ENCODE measurements at places on chromosomes 6 and 20.

DNA sequence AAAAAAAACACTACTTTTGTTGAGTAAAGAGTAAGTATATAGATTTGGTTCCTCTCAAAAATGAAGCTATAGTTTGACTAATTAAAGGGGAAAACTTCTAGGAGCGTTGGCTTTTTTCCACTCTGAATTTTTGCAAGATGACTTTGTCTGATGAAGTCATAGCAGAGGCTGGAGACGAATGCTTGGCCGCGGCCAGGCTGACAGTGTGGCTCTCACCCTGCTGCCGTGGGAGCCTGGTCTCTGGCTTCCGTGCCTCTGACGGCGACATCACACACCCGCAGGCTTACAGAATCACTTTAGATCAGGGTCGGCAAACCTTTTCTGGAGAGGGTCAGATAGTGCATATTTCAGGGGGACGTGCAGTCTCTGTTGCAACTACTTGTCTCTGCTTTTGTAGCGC is 145.0 kb downstream of the PHACTR3 start:
- DNase-seq = no peak

DNA sequence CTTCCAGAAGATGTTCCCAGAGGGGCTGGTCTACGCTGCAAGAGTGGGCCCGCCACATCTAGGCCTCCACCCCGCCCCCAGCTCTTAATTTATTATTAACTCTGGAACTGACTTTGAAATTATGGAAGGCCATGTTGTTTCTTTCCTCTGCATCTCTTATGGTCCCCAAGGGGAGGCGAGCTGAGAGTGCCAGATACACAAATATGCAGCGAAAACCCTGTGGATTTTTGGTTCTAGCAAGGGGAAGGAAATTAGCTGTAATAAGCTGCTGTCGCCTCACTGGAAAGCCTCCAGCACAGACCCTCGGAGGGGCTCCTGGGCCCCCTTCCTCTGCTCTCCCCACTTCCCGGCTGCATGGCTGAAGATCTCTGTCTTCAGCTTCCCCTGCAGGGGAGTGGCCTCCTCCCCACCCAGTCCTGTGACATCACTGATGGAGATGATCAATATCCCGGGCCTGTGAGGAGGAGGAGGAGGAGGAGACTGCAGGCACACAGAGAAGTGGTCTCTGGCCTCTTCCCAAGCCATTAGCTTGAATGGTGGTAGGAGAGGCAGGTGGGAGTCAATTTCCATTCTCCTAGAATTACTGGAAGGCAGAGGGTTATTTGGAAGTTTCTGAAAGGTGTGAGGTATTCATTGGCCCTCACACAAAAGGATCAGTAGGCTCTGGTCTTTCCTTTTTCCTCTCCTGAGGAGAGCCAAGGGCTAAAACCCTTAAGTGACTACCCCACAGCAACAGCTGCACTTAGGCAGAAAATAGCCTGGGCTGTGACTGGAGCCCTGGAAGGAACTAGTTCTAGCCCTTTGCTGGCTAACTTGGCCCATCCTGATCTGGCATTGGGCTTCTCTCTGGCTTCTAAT is 39.7 kb upstream of the CCDC167 start:
- no peak for DNase-seq

DNA sequence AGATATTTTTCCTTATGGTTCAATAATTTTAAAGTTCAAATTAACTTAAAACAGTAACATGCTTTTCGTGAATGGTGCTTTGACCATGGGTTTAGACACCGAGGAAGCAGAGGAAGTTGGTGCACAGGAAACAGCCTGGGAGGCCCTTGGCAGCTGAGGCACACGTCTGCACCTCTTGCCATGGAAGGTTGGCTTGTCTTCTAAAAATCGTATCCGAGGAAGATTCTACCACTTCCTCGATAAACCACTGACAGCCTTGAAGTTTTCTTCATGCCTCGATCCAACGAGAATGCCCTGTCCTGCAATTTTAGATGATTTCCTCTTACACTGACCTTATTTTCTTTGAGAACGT is 12.2 kb downstream of the DLL1 start:
- DNase-seq = no peak

- DNase-seq = no peak
Measured at GRCh38 chr6:15475261-15475660, 187.6 kb downstream of the DTNBP1 start.

- DNase-seq = no peak
Measured at GRCh38 chr6:79964607-79965081, 17.3 kb upstream of the ELOVL4 start.

DNA sequence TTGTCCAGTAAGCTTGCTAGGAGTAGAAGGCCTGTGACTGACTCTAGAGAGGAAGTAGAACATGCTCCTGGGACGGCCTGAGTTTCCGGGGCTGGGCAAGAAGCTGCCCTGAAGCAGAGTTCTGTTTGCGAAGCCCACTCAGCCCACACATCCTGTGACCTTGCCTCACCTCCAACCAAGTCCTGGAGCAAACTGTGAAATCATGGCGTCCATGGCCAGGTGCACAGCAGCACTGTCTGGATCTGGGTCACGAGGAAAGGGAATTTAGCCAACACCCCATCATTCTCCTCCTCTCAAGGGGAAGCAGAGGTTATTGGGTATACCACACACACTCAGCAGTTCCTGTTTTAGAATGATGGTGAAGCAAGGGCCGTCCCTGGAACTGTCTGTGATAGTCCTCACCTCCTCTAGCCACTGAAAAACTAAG is 87.5 kb downstream of the CRYBG1 start:
- no peak for DNase-seq

DNA sequence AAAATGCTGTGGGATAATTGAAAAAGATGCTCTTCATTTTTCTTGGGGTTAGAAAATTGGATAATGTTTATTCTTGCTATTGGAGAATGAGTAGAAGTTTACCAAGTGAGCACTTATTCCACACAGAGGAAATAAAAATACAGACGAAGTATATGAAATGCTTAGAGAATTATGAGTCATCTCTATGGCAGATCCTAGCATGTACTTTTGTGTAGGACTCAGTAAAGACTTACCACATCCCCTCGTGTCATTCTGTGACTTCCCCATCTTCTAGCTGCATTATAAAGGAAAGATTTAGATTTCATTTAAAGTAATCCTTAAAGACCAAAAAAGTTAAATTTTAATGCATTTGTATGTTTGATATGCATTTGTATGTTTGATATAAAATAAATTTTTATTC is 685.6 kb downstream of the TBC1D32 start:
- DNase-seq = no peak

DNA sequence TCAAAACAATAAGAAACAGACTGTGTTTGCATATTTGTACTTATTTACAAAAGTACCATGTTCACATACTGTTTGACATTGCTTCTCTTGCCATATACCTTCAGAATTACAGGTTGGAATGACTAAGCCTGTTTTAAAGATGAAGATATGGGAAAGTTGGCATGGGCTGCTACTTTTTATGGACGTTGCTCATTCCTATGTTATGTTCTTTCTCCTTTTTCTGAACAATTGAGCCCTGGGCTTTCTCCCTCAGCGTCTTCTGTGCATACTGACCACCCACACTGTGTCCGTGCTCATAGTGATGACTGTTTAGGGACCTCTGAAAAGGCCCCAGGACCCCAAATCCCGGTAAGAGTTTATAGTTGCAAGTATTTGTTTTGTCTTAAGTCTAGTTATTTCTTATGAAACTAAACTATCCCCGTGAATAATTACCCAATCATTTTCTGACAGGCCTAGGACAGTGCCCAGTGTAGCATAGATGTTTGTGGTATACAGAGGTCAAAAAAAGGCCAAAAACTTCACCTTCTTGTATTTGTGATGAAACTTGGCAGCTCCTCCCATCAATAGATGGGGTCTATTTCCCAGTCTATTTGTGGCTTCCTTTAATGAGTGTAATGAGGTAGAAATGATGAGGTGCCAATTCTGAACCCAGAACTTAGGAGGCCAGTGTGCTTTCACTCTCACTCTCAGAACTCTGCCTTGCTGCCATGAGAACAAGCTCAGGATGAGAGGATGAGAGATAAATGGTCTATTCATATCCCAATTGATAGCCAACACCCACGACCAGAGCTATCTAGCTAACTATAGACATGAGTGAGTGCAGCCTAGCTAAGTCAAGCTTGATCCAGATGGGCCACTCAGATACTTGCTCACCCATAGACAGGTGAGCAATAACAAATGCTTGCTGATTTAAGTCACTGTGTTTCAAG is 40.9 kb downstream of the GSTA4 start:
- DNase-seq = no peak

DNA sequence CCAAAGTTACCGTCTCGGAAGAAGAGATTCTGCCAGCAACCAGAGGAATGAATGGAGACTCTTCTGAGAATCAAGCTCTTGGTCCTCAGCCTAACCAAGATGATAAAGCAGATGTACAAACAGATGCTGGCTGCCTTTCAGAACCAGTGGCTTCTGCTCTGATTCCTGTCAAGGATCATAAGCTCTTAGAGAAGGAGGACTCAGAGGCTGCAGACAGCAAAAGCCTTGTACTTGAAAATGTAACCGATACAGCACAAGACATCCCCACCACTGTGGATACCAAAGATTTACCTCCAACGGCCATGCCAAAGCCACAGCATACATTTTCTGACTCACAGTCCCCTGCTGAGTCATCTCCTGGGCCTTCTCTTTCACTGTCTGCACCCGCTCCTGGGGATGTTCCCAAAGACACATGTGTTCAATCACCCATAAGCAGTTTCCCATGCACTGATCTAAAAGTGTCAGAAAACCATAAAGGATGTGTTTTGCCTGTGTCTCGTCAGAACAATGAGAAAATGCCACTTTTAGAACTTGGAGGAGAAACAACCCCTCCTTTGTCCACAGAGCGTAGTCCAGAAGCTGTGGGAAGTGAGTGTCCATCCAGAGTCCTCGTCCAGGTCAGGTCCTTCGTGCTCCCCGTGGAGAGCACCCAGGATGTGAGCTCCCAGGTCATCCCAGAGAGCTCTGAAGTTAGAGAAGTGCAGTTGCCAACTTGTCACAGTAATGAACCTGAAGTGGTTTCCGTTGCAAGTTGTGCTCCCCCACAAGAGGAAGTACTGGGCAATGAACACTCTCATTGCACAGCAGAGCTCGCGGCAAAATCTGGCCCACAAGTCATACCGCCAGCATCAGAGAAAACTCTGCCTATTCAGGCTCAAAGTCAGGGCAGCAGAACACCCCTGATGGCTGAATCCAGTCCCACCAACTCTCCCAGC is 109.6 kb downstream of the RTN4IP1 start:
- DNase-seq = no peak

DNA sequence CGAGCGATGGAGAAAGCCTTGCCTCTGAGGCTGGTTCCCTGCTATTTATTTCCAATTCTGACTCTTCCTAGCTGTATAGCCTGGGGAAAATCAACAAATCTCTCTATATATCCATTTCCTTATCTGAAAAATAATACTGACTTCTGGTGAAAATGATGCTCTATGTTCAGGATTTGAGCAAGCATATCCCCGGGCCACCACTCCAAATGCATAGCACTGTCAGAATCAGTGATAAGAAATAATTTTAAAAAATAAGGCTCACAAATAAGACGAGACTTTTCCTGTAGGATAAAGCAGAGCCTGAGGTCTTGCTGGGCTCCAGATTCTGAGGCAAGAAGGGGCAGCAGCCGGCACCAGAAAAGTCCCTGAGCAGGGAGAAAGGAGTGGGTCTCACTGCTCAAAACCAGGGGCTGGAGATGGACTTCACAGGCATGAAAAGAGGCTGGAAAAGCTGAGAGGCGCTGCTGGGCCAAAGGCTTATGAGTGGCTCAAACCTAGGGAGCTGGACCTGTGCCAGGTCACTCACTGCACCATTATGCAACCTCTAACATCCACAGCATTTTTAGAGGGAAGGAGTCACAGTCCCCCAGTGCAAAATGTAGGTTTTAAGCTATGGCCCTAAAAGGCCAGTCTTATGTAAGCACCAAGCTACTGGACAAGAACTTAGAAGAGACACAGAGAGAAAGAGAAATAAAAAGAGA is 48.1 kb upstream of the SLC17A4 start:
- no peak for DNase-seq

- DNase-seq = no peak
Measured at GRCh38 chr6:106908386-106908840, 66.1 kb downstream of the CD24 start.

- no peak for DNase-seq
Measured at GRCh38 chr20:9294041-9294440, 220.3 kb upstream of the LAMP5 start.

DNA sequence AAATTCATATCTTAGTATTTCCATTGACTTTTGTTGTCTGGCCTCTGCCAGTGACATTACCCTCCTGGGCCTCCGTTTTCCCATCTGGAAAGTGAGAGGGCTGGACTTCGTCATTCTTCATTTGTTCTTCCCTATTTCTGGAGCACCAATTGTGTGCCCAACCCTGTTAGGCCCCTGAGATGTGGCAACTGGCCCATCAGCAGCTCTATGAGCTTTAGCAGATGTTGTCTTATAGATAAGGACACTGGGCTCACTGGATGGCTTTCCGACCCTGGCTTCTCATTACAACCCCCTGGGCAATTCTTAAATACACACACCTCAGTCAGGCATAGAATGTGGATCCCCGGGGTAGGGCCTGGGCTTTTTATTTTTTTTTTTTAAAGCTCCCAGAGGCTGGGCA is 14.7 kb downstream of the PABPC1L start:
- DNase-seq = no peak

- DNase-seq = peak; percentile 0
Measured at GRCh38 chr6:166774292-166774691, 147.2 kb upstream of the RPS6KA2 start.

DNA sequence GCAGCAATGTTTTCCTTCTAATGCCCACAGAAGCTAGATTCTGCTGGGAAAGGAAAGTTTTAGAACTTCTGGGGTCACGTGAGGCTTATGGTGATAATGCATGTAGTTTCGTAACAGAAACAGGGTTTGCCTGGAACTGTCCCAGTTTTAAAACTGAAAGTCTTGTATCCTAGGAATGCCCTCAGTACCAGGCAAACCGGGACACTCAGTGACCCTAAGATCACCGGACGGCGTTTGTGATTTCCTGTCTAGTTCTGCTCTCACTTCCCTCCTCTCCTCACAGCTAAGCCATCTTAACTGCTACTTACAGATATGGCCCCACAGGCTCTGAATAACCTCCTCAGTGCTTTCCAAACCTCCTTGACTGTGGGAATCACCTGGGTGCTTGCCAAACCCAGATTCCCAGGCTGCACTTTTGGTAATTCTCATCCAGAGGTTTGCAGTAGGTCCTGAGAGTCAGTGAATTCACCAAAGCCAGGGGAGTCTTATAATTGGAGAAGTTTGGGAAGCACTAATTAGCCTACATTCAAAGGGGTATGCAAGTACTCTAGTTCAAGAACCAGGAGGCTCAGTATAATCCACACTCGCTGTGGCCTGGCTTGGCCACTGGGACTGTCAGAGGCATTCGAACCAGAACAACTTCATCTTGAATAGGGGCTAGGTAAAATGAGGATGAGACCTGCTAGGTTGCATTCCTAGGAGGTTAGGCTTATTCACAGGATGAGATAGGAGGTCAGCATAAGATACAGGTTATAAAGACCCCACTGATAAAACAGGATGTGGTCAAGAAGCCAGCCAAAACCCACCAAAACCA is 231.6 kb upstream of the MYLIP start:
- no peak for DNase-seq

GRCh38 chr6:134437376-134437775 is 119.5 kb upstream of the SGK1 start:
- DNase-seq = no peak

Data from endothelial cell (in vitro differentiated cells).